ENCODE measurements at places on chromosomes 3 and 15.

- no peak for DNase-seq
Measured at GRCh38 chr15:66110864-66111263, 142.7 kb downstream of the MEGF11 start.

DNA sequence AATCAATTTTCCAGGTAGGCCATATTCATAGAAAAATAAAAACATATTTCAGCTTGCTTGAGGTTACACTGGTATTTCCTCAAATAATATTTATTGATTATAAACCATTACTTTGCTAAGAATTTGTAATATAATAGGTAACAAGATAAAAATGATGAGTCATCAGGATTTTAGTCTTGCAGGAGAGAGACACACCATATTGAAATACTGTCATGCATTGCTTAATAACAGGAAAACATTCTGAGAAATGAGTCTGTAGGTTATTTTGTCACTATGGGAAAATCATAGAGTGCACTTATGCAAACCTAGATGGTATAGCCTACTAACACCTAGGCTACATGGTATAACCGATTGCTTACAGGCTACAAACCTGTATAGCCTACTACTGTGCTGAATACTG is 990.5 kb downstream of the OTOL1 start:
- no peak for DNase-seq

GRCh38 chr3:9205345-9206143 is 43.9 kb downstream of the SRGAP3 start:
- DNase-seq: no peak

- DNase-seq: no peak
Measured at GRCh38 chr3:71441217-71441924, 142.2 kb downstream of the FOXP1 start.

GRCh38 chr3:192919901-192920300 is 2.2 kb upstream of the MB21D2 start:
- no peak for DNase-seq

GRCh38 chr3:72205297-72205826 is 420.4 kb upstream of the PROK2 start:
- no peak for DNase-seq

Data from ascending aorta (tissue), 2 donors.